ENCODE measurements at places on chromosomes 16 and 17.
A peak's percentile ranks its signal among the peaks of the same experiment; 100 is the strongest.

DNA sequence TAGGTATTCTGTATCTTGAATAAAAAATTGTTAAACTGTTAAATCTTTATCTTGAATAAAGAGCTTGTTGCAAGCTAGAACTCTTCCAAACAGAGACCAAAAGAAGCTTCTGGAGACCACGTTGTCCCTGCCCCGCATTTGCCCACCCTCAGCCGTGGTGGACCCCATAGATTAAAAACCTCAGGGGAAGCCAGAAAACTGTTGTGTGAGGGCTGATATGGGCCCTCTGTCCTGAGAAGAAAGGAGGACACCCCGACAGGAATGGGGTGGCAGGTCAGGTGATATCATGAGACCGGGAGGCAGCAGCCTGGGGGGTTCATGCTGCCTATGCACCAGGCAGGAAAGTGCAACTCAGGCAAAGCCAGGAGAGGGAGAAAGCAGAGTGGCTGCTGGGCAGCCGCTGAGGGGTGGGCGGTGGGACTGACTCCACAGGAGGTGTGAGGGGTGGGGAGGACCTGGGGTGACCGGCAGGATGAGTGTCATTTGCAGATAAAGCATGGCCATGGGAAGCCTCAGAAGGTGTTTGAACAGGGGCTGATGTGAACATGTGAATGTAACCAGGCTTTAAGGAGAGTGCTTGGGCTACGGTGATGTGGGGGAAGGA is 147.8 kb downstream of the IRF8 start:
- DNase-seq, result no peak

GRCh38 chr16:79653373-79653891 is 52.9 kb upstream of the MAF start:
- DNase-seq, result no peak

- no peak for DNase-seq
Measured at GRCh38 chr16:88636488-88637265, 1.7 kb upstream of the IL17C start.

- peak; percentile 40 for DNase-seq
Measured at GRCh38 chr17:42980766-42981397, 517 bp downstream of the RUNDC1 start.

- no peak for DNase-seq
Measured at GRCh38 chr16:3864562-3864961, 16.0 kb downstream of the CREBBP start.

GRCh38 chr16:64242492-64242891 is 879.4 kb downstream of the CDH11 start:
- DNase-seq, result no peak

- DNase-seq, result no peak
Measured at GRCh38 chr17:6568184-6568758, 11.9 kb upstream of the PITPNM3 start.

GRCh38 chr17:73952480-73953205 is 250.8 kb upstream of the RPL38 start:
- DNase-seq, result no peak

DNA sequence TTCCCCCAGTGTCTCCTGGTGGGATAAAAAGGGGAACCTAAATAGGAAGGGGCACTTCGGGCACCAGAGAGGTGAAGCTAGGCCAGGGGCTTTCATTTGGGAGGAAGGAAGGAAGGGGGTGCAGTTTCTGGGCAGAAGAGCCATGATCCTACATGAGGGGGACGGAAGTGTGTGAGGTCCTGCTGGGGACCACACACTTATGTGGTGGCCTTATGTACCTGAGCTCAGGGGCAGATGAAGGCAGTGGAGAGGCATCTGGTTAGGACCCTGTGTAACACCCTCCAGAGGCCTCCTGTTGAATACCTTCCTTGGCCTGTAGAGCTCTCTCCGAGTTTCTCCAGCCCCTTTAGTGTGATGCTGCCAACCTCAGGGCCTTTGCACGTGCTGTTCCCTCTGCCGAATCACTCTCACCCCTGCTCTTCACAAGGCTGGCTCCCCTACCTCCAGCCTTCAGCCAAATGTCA is 21.2 kb downstream of the IGFBP4 start:
- no peak for DNase-seq

DNA sequence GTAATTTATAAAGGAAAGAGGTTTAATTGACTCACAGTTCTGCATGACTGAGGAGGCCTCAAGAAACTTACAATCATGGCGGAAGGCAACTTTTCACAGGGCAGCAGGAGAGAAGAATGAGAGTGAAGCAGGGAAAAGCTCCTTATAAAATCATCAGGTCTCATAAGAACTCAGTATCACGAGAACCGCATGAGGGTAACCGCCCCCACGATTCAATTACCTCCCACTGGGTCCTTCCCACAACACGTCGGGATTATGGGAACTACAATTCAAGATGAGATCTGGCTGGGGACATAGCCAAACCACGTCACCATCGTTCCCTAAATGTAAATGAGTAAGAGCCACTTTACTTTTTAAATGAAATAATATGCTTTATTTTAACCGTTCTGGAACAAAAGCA is 89.9 kb upstream of the NACA2 start:
- DNase-seq, result no peak

Data from LHCN-M2 (cell line).